ENCODE measurements at places on chromosomes 5 and 9. TPM values are rescaled to one million over a fixed set of nuclear protein-coding genes. Genes with fewer than 3 reads are reported as not detected.

The PCDHB12 gene
- total RNA-seq, result 2.3 TPM

GRCh38 chr5:154063372-154063771 lies 24.6 kb downstream of the MFAP3 start:
- no peak for ATAC-seq

GRCh38 chr9:5449521-5450358 lies 602 bp upstream of the CD274 start:
- ATAC-seq, result peak; percentile 5

DNA sequence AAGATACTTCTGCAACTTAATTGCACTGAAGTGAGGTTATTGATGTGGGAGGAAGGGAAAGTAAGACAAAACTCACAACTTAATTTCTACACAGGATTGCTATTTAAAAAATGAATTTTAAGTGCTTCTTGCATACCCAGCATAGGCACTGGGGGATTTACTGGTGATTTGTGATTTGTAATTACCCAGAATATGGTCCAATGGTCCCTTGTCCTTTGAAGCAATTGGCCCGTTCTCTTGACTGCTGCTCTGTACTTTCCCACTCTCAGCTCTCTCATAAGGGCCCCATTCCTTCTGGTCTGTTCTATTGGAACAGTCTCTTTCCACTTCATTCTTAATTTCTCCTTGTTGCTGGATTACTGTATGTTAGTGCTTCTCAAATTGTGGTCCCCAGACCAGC lies 75.4 kb upstream of the SPATA31D4 start:
- ATAC-seq, result no peak

- ATAC-seq, result no peak
Measured at GRCh38 chr5:41925555-41925951, 472 bp downstream of the FBXO4 start.

GRCh38 chr9:76162751-76163500 lies 231.3 kb downstream of the RFK start:
- ATAC-seq, result no peak

- ATAC-seq, result no peak
Measured at GRCh38 chr9:3894772-3895171, 369.0 kb upstream of the RFX3 start.

DNA sequence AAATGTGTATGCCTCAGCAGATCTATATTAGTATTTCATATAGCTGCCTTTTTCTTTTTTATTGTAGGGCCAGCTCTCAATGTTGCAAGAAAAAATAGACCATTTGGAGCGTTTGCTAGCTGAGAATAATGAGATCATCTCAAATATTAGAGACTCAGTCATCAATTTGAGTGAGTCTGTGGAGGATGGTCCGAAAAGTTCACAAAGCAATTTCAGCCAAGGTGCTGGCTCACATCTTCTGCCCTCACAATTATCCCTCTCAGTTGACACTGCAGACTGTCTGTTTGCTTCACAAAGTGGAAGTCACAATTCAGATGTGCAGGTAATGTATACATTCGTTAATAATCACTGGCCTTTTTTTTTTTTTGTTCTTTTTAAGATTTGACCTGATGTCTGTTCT lies 23.7 kb downstream of the MAN2A1 start:
- ATAC-seq, result no peak

The SLC24A2 gene
- 3.6 TPM for total RNA-seq

The MARCOL gene
- not detected for total RNA-seq

The SDHA gene
- 103 TPM for total RNA-seq

All from motor neuron (in vitro differentiated cells).